ENCODE measurements at places on chromosomes 3 and 15.

GRCh38 chr15:100291106-100291505 is 50.7 kb downstream of the ADAMTS17 start:
- no peak for DNase-seq

DNA sequence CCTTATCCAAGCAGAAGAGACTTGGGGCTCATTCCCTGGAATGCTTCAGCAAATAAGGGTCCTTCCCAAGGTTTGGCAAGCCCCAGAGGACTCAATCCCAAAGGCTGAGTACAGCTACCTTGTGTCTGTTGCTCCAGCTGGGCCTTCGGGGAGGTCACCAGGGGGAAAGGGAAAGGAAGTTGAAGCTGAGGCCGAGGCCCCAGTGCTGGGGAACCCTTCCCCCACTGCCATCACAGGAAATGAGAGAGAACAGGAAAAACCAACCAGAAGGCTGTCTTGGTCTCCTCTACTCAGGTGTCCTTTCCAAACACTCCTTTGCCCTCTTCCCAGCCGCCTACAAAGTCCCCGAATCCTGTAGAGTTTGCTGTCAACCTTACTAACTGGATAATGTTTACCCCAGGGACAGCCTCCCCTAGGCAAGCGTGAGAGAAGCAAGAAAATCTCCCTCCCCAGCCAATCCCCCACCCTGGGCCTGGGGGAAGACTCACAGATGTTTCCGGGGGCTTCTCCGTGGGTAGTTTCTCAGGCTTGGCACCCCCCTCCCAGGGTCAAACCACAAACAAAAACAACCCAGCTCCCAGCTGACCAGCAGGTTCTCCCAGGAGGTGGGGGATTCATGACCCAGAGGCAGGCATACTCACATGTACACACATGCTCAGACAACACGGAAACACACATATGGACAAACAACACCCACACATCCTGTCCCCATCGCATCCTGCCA is 5.5 kb downstream of the CSRNP1 start:
- DNase-seq: no peak

DNA sequence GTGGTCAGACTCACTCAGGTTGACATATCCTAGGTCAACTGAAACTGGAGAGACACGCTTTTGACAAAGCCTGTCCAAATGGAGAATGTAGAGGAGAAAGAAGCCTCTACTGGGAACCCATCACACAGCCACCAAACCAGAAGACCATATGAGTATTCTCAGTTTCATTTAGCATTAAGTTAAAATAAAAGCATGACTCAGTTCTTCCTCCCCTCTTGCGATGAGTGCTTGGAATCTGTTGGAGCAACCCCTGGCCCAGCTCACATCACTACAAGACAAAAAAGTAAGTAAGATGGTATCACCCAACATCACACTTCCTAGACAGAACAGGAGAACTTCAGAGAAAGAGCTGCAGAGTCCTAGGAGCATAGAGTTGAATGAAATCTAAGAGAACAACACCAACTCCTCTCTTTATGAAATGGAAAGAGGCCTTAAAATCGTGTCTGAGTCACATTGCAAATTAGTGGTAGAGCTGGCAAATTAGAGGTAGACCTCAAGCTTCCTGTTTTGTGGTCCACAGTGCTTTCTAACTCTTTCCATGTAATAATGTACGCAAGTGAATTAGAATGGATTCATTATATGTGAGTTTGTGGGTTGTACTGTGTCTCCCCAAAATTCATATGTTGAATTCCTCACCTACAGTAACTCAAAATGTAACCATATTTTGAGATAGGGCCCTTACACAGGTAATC is 51.2 kb downstream of the FGF12 start:
- DNase-seq: no peak

DNA sequence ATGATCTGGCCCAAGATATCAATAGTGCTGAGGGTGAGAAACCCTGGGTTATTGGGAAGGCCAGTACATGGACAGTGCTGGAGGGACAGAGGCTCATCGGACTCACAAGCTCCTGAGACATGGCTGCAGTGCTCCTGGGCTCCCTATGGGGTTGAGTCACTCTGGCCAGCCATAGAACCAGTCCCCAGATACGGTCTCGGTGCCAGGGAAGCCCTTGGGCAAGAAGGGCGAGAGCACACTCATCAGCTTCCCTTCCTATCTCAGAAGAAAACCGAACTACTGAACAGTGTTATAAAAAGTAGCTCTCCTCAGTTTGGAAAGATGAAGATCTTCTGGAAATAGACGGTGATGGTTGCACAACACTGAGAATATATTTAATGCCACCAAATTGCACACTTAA is 34.4 kb downstream of the POC1A start:
- no peak for DNase-seq

- no peak for DNase-seq
These were observed 41.7 kb upstream of the SMAD3 start for GRCh38 chr15:67023517-67024313.

DNA sequence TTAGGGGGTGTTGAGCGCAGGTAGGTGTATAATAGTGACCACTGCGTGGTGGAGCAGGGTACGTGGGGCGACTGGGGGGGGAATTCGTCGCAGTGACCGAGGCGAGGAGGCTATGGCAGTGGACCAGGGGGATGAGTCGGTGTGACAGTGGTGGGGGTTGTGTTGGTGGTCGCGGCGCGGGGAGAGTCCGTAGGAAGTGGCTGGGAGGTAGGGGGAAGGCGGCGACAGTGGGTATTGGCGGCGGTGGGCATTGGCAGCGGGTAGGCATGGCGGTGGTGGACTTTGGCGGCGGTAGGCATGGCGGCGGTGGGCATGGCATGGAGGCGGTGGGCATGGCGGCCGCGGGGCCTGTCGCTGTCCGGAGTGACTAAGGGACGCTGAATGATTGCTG is 739 bp downstream of the SNRPN start:
- peak; percentile 0 for DNase-seq

DNA sequence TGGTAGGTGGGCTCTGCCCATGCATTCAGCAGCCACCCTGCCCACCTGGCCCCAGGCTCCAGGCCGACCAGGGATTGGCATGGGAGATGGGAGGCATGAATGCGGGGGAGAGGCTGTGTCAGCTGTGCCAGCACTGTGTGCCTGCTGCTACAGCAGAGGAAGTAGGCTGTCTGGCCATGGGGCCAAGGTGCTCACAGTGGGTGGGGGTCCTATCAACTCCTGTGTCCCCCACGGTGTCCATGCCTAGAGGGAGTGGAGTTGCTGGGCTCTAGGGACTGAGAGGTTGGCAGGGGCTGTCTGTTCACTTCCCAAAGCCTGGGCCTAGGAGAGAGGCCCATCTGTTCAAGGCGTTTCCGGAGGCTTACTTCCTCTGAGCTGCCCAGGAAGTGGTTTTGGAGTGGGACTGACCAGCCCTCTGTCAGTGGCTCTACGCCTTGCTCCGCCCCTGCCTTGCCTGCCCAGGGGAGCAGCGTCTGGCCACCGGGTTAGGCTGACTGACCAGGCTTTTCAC is 5.8 kb downstream of the PRKCD start:
- DNase-seq: no peak

GRCh38 chr15:50665938-50666337 is 20.7 kb downstream of the TRPM7 start:
- DNase-seq: no peak

DNA sequence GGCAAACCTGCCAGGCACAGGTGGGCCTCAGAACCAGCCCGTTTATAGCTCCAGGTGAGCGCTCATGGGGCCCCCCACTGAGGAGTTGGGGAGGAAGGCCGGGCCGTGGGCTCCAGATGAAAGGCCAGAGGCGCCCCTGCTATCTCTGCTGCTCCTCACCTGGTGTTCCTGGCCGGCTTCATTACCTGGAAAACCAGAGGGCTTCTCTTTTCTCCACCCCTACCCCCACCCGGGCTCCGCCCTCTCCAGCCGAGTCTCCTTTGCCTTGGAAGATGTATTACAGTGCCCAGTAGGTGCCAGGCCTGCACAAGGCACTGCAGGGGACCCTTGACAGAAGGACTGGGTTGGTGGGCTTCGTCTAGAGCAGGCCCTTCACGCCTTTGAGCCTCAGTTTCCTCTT is 111.4 kb downstream of the WNT7A start:
- DNase-seq: no peak

DNA sequence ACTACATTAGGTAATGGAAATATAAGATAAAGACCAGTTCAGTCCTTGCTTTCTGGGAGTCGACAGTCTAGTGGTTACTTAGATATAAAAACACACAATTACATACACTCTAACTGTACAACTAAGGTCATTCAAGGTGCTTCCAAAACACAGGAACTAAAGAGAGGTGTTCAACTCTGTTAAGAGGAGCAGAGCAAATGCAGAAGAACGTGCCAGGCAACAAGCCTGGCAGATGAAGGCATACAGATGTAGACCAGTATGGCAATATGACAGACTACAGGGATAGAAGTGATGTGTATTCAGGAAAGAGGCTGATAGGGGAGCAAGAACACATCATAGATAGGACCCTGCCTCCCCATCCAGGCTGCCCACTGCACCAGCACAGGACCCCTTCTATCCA is 78.3 kb downstream of the CBLB start:
- DNase-seq: no peak

GRCh38 chr3:189598530-189599225 is 32.5 kb upstream of the TP63 start:
- DNase-seq: no peak

DNA sequence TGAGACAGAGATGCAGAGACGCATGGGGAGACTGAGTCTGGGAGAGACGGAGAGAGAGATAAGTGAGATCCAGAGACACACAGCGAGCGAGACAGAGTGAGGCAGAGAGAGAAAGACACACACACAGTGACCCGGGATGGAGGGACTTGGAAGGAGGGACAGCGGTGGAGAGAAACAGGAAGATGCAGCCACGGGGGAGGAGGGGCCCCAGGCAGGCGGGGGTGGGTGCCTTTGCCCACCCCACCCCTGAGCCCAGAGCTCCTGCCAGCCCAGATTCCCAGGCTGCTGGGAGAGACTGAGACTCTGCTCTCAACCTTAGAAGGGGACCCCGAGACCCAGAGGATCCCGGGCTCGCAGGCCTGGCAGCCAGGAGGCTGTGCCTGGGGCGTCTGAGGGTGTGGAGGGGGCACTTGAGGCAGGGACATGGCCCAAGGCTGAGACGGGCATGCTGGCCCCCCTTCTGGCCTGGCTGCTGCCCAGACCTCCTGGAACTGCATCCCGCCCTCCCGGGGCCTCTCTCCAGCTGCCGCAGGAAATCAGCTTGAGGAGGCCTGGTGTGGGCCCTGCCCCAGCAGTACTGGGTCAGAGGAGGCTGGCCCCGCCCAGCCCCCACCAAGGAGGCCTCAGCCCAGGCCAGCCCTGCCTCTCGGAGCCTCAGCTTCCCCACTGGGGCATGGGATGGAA is 18.1 kb downstream of the H1-8 start:
- no peak for DNase-seq

GRCh38 chr3:184354121-184354728 is 7.2 kb downstream of the CLCN2 start:
- DNase-seq: peak; percentile 45

DNA sequence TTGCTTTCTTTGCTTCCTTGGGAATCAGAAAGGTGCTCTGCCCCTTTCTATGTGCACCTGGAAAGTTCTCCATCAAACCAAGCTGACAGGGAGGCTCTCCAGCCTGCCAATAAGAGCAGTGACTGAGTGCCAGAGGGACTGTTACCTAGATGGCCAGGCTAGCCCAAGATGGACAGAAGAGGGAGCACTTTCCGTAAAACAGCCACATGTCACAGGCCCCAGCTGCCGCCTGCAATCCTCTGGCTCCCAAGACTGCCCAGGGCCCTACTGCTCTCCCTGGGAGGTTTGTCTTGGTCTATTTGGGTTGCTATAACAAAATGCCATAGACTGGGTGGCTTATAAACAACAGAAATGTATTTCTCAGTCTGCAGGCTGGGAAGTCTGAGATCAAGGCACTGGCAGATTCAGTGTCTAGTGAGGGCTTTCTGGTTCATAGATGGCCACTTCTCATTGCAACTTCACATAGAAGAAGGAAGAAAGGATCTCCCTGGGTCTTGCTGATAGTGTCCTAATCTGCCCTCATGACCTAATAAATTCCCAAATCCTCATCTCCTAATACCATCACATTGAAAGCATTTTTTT is 72.3 kb downstream of the TAMM41 start:
- DNase-seq: no peak

GRCh38 chr3:128786434-128787020 is 60.5 kb downstream of the RAB7A start:
- no peak for DNase-seq

GRCh38 chr15:56943403-56943802 is 25.0 kb downstream of the TCF12 start:
- DNase-seq: no peak

DNA sequence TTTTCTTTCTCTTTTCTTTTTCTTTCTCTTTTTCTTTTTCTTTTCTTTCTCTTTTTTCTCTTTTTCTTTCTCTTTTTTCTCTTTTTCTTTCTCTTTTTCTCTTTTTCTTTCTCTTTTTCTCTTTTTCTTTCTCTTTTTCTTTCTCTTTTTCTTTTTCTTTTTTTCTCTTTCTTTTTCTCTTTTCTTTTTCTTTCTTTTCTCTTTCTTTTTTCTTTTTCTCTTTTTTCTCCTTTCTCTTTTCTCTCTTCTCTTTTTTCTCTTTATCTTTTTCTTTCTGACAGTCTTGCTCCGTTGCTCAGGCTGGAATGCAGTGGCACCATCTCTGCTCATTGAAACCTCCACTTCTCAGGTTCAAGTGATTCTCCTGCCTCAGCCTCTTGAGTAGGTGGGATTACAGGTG is 335.7 kb downstream of the SQOR start:
- DNase-seq: no peak

DNA sequence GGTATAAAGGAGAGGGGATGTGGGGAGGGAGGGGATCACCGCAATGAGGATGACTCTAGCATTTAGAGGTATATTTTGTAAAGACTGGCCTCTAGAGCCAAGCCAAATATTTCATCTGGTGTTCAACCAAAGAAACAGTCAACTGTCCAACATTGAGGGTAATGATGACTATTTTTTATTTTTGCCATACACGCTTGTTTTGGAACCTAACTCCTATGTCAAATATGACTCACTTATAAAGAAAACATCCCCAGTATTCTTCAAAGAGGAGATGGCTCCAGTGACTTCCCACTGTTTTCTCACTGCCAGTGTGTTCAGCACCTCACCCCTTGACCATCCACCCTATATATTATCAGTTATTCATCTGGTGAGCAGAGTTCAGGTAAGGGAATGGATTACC is 77.3 kb downstream of the WNT5A start:
- no peak for DNase-seq

- DNase-seq: no peak
These were observed 760 bp downstream of the FANCI start for GRCh38 chr15:89244574-89244903.

Data from stimulated activated CD8-positive, alpha-beta memory T cell treated with anti-CD3 and anti-CD28 coated beads, Interleukin-7, amount 100 ng/mL, for 24 hours (primary cell).